CD4-positive, alpha-beta memory T cell (primary cell): ENCODE measurements at places on chromosomes 4 and X. TPM values are rescaled to one million over a fixed set of nuclear protein-coding genes. Genes with fewer than 3 reads are reported as not detected.

Gene KLHL34
- total RNA-seq, result 2.6 TPM

DNA sequence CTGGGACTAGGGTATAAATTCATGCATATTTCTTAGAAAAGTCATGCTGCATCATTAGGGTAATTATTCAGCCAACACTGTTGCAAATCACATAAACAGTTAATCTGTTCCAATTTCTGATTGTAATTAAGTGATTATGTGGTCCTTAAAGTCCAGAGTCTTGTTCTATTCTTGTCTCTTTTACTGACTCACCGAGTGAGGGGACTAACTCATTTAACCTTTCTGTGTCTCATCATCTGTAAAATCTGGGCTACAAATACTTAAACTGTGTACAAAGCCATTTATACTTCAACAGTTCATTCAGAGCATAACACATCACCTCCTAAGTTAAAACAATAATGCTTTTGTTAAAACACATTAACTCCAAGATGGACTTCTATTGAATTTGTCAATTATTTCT lies 65.4 kb upstream of the KLHL13 start:
- no peak for DNase-seq

GRCh38 chr4:16136311-16136710 lies 52.5 kb upstream of the PROM1 start:
- DNase-seq, result no peak

GRCh38 chrX:38657562-38657961 lies 96.2 kb downstream of the TSPAN7 start:
- DNase-seq, result no peak

DNA sequence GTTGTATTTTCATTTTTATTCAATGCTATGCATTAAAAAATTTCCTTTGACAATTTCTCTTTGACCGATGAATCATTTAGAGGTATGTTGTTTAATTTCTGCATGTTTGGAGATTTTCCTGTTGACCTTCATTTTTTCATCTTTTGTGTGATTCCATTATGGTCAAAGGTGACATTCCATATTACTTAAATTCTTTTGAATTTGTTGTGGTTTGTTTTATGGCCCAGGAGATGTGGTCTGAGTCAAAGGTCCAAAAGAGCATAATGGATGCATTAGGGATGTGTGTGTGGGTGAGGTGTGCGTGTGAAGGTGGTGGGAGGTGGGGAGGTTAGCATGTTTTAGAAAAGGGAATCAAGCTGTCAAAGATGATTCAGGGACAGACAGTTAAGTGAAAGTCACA lies 76.0 kb upstream of the GIMD1 start:
- DNase-seq, result no peak

- no peak for DNase-seq
Measured at GRCh38 chr4:56739066-56739777, 58.1 kb upstream of the HOPX start.

DNA sequence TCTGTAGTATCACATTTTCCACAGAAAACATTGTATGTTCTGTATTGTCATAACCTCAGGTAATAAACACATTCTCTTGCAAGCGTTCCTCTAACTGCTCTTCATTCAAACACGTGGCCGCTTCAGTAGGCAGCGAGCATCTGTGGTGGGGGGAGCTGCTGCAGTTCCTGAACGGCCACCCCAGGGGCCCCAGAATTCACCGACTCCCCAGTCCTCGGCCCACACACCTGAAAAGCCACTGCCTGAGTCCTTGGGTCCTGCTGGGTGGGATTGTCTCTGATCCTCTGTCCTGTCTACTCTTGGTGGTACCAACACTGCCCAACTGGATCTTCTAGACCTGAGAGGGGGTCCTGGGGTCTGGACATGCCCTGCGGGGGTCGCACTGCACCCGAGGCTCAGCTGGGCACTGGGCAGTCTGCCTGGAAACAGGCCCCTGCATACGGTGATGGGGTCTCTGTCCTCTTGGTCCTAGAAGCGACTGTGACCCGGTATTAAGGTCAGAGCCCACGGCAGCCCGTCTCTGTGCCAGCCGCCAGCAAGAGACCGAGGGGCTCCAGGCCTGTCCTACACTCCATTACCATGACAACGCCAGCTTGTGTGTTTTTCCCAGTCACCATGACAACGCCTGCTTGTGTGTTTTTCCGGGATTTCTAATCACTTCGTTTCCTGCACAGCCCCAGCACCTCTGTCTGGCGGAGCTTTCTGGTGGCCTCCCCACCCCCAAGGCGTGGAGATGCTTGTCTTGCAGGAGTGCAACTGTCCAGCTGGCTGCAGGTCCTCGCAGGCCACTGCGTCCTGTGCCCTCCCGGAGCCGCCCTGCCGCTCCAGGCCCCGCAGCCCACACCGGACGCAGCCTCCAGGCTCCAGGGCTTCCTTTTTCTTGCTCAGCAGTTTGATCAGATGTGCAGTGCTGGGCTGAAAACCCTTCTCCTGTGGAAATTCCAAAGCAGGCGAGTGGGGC lies 16.0 kb downstream of the CTBP1 start:
- DNase-seq, result peak; percentile 14

DNA sequence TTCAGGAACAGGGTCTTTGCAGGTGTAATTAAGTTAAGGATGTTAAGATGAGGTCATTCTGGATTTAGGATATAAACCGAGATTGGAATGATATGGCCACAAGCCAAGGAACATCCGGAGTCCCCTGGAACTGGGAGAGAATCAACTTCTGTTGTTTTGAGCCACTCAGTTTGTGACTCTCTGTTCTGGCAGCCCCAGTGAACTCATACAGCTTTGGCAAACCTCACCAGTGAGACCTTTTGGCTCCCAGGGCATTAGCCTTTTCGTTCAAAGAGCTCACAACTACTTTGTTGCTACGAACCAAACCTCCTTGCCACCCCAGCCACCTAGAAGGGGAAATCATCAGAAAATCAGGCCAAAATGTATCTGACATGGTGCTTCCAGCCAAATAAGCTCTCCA lies 80.4 kb downstream of the MTMR1 start:
- no peak for DNase-seq
